ENCODE measurements at places on chromosomes 2 and 18.

GRCh38 chr2:788227-789032 is 111.2 kb upstream of the TMEM18 start:
- DNase-seq: no peak

GRCh38 chr2:71606244-71606643 is 152.9 kb downstream of the DYSF start:
- DNase-seq: no peak

DNA sequence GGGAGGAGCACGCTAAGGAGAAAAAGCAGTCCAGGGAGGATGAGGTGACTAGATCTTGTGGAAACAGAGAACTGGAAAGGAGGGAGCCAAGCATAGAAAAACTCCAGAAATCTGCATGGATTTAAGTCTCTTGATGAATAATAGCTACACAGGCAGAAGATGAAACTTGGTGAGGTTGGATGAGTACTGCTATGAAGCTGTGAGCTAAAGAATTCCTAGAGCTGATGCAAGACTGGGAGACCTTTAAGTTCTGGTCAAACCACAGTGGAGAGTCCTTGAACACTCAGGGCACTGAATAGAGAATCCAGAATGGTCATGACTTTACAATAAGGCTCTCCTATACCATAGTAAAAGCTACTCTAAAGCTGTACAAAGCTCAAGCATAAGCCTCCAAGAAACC is 18.4 kb upstream of the PIEZO2 start:
- no peak for DNase-seq

- DNase-seq: no peak
Observed at GRCh38 chr2:60948161-60948560, 66.8 kb downstream of the REL start.

- DNase-seq: peak; percentile 34
Observed at GRCh38 chr2:170930131-170930990, 1.3 kb downstream of the GORASP2 start.

DNA sequence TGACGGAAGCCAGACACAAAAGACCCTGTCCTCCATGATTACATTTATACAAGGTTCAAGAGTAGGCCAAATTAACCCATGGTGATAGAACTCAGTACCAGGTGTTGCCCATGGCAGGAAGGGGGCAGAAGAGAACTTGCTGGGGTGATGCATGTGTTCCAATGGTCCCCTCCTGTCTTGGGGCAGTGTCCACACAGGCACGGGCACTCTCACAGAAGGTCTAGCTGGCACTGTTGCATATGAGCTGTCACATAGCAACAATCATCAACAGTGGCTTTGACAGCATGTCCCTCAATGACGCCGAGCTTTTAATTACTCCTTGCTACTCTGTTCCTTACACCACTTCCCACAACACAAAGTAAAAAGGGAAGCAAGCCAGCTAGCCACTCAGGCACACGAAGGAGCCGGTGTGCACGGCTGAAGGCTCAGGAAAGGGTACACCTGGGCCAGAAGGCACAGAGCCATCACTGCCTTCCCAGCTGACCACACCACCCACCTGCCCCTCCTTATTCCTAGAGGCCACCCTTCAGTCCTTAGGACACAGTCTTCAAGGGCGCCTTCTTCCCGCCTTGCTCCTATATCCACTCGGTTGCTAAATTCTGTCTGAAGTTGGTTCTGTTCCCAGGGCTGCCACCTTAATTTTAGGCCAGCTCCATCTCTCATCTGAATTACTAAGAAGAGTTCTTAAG is 28.9 kb downstream of the RPL31 start:
- peak; percentile 3 for DNase-seq

DNA sequence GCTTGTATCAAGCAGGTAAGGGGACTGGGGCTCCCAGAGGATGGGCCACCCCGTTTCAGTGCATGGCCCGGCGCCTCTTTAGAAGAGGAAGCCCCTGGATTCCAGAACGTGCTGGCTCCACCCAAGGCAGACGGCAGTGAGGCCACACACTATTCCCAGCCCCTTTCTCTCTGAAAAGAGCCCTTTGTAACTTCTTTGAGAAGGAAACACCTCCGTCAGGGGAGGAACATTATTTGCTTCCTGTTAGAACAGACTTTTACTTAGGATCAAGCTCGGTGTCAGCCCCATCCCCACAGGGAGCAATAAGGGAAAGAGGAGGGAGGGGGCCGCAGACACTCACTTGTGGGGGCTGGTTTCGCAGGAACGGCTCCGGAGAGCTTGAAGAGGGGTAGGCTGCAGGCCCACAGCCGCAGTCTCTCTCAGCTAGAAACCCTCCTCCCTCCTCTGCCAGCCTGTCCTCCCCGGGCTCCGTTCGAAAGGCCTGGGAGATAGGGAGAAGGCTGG is 49.6 kb upstream of the RMDN2 start:
- no peak for DNase-seq

DNA sequence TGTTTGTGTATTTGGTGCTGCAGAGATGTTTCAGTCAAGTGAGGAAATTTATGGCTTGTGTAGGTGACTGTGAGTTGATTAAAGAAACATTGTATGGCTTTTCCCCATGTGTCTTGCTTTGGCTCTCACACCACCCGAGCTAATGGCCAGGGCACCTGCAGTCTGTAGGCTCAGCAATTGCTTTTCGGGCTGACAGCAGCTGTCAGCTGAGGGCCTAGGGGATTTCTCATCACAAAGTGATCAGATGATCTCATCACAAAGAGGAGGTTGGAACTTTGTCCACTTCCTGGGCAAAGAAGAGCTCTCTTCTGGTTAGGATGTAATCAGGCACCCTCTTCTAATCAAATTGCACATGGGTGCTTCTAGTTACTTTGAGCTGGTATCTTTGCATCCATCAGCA is 632.2 kb downstream of the SLC4A3 start:
- DNase-seq: no peak

DNA sequence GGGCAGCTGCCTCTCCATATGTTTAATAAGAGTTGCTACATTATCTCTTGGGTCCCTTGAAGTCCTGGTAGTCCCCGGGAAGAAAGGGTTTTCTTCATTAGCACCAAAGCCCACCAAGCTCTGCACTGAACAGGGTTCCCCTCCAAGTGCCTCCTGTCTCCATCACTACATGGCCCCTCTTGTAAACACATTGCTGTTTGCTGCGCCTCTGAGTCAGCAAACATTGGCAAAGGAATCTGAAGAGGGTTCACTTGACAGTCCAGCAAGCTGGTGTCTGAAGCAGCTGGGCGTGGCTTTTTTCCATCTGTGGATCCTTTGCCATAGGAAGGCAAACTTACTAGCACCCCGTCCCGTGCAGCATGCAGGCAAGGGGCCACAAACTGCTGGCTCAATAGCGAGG is 82.8 kb downstream of the TEX51 start:
- DNase-seq: no peak

- no peak for DNase-seq
Observed at GRCh38 chr2:136136931-136137330, 19.0 kb upstream of the CXCR4 start.

DNA sequence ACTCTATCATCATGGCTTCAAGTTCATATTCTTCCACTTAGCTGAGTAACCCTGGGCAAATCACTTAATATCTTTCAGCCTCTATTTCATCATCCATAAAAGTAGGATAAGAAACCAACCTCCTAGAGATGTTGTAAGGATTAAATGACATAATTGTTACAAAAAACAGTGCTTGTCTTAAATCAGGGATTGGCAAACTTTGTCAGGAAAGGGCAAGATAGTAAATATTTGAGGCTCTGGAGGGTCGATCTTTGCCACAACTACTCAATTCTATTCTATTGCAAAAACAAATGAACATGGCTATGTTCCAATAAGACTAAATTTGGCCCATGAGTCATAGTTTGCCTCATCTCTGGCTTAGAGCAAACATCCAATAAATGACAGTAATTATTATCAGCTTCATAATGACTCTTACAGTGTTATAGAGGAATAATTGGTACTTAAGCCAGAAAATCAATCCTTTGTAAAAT is 184.7 kb downstream of the SATB2 start:
- no peak for DNase-seq

DNA sequence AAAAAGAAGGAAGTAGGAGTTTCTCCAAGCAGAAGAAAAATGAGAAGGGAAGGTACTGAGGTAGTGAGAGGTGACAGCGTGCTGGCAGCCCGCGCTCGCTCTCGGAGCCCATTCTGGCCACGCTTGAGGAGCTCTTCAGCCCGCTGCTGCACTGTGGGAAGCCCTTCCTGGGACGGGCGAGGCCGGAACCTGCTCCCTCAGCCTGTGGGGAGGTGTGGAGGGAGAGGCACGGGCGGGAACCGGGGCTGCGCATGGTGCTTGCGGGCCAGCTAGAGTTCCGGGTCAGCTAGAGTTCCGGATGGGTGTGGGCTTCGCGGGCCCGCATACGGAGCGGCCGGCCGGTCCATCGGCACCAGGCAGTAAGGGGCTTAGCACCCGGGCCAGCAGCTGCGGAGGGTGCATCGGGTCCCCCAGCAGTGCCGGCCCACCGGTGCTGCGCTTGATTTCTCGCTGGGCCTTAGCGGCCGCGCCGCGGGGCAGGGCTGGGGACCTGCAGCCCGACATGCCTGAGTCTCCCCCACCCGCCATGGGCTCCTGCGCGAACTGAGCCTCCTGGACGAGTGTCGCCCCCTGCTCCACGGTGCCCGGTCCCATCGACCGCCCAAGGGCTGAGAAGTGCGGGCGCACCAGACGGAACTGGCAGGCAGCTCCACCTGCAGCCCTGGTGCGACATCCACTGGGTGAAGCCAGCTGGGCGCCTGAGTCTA is 11.1 kb upstream of the CYS1 start:
- DNase-seq: peak; percentile 21

- DNase-seq: no peak
Observed at GRCh38 chr2:148507970-148508369, 136.6 kb upstream of the EPC2 start.

GRCh38 chr18:47260120-47260923 is 8.9 kb upstream of the SKOR2 start:
- peak; percentile 15 for DNase-seq

DNA sequence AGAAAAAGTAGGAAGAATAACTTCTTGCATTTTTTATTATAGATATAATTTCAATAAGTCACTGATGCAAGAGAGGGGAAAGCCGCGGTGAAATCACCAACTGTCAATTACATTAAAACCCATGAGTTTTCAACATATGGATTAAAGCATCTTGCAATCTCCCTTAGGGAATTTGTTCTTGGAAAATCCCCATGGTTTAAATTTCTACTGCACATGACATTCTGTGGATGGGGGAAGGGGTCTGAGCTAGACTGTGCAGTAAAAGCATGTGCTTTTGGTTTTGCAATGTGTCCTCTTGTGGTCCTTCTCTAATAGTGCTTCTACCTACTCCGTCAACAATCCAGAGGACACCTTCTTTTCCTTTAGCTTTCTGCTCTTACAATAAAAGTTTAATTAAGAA is 894.0 kb downstream of the DCDC2C start:
- no peak for DNase-seq

GRCh38 chr2:27073782-27074181 is 2.3 kb upstream of the OST4 start:
- peak; percentile 24 for DNase-seq

- DNase-seq: peak; percentile 94
Observed at GRCh38 chr2:215749092-215749957, 264.0 kb downstream of the MREG start.

DNA sequence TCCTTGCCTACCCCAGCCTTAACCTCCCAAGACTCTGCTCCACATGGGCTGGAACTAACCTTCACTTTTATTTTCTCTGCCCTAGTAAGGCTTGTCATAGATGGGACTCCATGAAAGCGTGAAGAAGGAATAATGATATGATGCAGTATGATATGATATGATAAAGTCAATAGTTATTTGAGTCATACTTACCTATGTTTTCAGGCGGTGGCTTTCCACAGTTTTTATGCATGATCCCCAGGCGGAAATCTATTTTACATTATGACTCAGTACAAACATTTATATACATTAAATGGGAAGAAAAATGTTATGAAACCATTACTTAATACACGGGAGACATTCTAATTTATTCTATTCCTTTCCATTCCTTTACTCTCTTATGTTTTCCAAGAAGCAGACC is 5.6 kb downstream of the ACMSD start:
- DNase-seq: no peak

DNA sequence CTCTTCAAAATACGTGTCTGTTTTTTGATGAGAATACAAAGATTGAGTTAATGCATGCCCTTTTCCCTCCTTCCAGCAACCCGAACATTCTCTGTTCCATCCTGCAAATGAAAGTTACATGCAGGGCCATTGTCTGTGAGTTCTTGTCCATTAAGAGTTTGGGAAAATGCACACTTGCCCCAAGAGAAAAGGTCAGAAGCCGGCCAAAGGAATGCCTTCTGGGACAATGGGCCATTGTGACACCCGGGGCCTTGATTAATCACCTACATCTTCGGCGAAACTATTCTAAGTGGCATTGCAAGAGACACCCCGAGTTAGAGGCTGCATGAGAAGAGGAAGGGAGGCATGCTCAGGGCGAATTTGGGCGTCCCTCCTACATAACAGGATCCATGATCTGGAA is 73.7 kb upstream of the COPS8 start:
- no peak for DNase-seq
